Daoy (cell line): ENCODE measurements at places on chromosomes 1 and 21. TPM values are rescaled to one million over a fixed set of nuclear protein-coding genes. Genes with fewer than 3 reads are reported as not detected.

- DNase-seq: peak; percentile 39
These were observed 258.3 kb downstream of the SPATA17 start for GRCh38 chr1:217889401-217889800.

DNA sequence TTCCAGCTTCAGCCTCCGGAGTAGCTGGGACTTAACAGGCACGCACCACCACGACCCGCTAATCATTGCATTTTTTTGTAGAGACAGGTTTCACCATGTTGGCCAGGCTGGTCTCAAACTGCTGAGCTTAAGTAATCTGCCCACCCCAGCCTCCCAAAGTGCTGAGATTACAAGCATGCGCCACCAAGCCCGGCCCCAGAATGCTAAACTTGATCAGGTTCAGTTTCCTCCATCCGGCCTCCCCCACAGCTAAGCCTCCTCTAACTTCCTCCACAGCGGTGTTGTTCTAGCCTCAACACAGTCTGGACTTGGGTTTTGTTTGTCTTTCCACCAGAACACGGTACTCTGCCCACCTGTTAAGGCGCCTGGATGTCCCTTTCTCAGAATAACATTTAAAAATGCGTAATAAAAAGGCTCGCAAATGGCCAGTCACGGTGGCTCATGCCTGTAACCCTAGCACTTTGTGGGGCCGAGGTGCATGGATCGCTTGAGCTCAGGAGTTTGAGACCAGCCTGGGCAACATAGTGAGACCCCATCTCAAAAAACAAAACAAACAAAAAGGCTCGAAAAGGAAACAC lies 2.4 kb downstream of the PARP1 start:
- DNase-seq: no peak

DNA sequence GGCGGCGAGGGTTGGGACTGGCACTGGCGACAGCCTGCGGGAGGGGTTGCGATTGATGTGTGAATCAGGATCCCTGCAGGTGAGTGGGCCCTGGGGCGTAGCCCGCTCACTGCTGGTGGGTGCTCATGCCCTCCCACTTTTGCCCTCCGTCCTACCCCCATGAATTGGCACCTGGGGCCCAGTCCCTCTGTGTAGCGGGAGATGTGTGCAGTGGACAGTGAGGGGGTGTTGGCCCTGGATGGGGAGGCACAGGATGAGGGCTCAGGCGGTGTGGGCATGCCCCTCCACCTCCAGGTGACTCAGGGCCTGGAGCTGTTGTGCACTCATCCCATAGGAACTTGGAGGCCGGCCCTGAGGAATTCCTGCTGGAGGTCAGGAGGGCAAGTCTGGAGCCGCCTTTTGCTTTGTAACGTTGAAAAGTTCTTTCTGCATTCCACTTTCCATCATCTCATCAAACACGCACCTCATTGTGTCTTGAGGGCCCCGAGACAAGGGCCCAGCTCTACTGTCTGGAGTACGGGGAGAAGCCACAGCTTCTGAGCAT lies 3.0 kb downstream of the PEAR1 start:
- DNase-seq: peak; percentile 95

DNA sequence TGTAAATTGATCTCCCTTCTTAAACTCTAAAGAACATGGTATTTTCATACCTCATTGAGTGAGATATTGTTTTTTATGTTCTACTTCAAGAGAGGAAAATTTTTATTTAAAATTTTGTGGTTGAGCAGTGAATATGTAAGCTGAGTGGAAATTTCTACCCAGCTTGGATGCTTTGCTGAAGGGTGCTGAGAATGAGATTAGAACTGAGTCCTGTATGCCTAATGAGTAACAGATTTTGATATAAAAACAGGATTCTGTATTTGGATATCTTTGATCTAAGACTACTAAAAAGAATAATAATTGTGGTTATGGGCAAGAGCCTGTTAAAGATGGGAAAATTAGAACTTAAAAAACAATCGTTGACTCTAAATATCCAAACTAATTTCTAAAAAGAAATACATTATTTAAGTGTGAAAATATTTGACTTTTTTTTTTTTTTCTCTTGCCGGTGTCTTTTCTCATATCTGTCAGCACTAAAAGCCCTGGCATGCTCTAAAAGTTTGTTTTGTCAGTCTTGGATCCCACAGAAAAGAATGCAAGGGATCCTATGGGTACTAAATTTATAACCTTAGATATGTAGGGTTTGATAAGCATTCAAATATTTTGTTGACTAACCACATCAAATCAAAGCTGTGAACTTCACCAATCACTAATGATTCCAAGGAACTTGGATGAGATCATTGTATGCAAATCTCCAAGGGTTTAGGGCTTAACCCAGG lies 652.3 kb downstream of the PTPRC start:
- no peak for DNase-seq

- no peak for DNase-seq
These were observed 77.5 kb downstream of the KCND3 start for GRCh38 chr1:111911776-111912515.

DNA sequence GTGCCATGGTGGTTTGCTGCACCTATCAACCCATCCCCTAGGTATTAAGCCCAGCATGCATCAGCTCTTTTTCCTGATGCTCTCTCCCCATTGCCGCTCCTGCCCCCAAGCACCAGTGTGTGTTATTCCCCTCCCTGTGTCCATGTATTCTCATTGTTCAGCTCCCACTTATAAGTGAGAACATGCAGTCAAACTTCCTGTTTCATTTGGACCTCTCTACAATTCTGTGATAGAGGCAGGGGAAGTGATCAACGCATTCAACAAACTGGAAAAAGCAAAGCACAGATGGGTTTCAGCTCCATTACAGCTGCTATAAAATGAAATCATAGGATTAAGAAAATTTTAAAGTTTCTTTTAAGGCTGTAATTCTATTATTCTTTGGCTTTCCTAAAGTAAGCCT lies 23.3 kb upstream of the CD55 start:
- DNase-seq: no peak

GRCh38 chr1:204130981-204131892 lies 20.6 kb downstream of the ETNK2 start:
- peak; percentile 92 for DNase-seq

DNA sequence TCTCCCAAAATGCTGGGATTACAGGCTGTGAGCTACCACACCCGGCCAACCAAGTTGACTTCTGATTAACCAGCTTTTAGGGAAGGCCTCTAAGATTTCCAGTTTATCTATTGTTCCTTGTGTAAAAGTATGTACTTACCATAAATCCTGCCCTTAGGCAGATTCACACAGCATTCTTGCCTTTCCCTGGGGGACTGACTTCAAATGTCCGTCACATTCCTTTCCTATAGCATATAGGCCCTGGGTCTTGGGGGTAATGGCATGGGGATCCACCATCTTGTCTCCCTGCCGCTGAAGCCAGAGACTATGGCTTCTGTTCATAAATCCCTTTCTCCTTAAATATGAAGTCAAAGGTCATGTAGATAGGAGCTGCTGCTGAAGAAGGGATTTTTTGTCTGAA lies 872 bp upstream of the PINK1 start:
- no peak for DNase-seq

DNA sequence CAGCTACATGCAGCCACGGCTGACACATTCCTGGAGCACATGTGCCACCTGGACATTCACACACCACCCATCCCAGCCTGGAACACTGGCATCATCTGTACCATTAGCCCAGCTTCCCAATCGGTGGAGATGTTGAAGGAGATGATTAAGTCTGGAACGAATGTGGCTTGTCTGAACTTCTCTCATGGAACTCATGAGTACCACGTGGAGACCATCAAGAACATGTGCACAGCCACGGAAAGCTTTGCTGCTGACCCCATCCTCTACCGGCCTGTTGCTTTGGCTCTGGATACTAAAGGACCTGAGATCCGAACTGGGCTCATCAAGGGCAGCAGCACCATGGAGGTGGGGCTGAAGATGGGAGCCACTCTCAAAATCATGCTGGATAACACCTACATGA lies 25.0 kb upstream of the TRIM33 start:
- no peak for DNase-seq

GRCh38 chr1:7846656-7847055 lies 6.2 kb downstream of the UTS2 start:
- no peak for DNase-seq

- DNase-seq: no peak
These were observed 164.2 kb upstream of the POU3F1 start for GRCh38 chr1:38210895-38211177.

- no peak for DNase-seq
These were observed 55.5 kb upstream of the TRAPPC10 start for GRCh38 chr21:43956670-43957035.

GRCh38 chr1:154607106-154607608 lies 829 bp downstream of the ADAR start:
- DNase-seq: peak; percentile 24

DNA sequence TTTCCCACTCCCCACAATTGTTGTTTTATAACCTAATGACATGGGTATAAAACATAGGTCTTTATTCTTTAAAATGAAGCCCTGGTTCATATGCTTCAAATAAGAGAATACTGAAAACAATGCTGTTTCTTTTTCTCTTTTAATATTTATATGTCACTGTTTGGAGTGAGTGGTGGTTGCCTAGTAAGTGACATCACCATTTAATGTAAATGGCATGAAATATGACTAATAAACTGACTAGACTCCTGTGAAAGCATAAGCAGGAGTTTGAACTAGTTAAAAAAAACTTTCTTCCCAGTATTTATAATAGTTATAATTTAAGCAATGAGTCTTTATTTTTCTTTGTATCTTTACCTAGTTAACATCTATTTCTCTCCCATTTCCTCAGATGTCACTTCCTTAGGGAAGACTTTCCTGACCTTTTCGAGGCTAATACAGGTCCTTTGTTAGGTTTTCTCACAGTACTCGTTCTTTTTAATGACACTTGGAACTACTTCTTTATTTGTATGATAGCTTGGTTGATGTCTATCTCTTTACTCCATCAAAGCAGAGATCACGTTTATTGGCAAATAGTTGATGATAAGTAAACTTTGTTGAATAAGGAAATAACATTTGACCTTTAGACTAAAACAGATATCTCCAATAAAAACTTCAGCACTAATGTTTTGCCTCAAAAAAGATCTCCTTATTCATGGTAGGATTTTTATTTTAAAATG lies 105.4 kb upstream of the PDC start:
- peak; percentile 13 for DNase-seq

DNA sequence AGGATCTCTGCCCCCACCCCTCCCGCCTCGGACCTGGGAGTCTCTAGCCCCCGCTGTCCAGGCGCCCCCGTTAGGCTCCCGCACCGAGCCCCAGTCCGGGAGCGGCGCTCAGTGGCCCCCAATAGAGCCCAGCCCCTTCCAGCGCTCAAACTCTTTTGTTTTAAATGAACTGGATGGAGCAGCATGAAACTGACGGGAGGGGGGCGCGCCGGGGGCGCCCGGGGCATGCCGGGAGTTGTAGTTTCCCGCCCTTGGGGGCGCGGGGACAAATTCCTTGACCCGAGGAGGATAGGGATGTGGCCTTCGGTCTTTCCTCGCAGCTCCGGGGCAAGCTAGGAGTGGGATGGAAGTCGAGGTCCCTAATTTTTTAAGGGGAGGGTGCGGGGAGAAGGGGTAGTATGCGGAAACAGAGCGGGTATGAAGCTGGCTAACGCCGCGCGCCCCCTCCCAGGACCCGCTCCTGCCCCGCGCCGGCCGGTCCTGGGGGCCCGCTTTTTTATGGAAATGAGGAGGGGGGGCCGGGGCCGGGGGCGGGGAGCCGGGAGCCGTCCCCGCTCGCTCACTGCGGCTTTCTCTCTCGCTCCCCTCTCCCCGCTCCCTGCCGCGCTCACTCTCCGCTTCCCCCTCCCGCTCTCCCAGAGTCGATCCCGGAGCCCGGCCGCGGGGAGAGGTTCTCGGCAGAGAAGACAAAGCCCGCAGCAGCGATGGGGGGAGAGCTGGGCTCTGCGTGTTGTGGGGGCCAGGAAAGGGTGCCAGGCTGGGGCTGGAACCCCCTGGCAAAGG lies at the start of gene MEX3A:
Gene MEX3A (minus strand): TSS at position 157 of the 783 bp plus-strand sequence. CDS start 467 bp downstream, outside the sequence.
- peak; percentile 81 for DNase-seq

GRCh38 chr1:213997038-213997771 lies 9.4 kb downstream of the PROX1 start:
- no peak for DNase-seq

GRCh38 chr1:8090241-8090702 lies 64.2 kb upstream of the ERRFI1 start:
- peak; percentile 88 for DNase-seq

DNA sequence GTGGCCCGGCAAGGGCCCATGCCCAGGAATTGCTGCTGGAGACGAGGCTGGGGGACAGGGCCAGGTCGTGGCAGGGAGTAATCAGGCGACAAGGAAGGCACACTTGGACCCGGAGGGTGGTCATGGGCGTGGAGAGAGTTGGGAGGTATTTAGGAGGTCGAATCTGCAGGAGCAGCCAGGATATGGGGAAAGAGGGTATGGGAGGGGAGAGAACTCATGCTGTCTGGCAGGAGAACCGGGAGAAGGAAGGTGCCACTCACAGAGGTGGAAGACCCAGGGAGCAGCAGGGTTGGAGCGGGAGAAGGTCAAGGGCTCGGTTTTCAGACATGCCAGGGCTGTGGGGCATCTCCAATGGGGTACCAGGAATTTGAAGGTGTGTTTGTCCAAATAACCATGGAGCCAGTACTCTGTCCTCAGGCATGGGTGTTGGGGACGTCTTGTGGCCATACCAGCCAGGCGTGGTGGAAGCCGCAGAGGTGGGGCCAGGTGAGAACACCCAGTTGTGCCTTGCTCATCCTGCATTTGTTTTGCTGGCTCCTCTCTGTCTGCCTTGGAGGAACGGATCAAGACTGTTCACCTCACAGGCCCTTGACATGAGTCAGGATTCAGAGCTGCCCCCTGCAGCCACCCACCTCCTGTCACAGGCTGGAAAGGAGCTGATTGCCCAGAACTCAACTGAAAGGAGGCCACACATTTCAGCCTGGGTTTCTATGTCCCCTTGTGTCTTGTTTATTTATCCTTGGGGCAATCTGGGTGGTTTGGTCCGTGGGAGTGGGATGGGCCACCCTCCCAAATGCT lies 111.6 kb downstream of the SPSB1 start:
- no peak for DNase-seq

DNA sequence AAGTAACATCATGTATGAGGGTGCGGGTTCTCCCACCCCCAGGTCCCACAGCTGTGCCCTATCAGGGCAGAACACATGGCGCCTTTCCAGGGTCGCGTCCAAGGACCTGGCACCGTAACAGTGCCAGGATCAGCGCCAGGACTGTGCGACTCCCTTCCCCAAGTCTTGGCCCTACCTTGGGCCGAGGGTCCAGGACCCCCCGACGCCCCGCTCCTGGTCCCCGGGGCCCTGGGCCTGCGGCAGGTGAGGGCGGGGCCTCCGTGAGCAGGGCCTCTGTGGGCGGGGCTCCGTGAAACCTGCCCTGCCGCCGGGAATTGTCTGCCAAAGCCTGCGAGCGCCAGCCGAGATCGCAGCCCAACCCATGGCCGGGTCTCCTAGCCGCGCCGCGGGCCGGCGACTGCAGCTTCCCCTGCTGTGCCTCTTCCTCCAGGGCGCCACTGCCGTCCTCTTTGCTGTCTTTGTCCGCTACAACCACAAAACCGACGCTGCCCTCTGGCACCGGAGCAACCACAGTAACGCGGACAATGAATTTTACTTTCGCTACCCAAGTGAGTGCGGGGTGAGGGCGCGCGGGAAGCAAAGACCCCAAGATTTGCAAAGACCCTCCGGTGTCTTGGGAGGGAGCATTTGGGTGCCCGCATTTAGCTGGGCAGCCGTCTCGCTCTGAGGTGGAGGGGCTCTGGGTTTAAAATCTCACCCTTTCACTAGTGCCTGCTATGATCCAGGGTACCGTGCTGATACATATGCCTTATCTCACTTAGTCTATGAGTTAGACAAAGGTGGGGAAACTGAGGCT lies at the start of gene RHBG:
Gene RHBG (plus strand): TSS at position 323 of the 796 bp plus-strand sequence. CDS start 39 bp downstream, at position 362.
- DNase-seq: peak; percentile 33

Gene CLIC6
- total RNA-seq: 2.1 and 3.1 TPM in 2 replicates

Gene KRTAP10-11
- not detected in 2 replicates for total RNA-seq

Gene AMY1A
- not detected in 2 replicates for total RNA-seq

Gene PCBP3
- total RNA-seq: 2.1 and 8.1 TPM in 2 replicates

Gene CHIA
- 0.06 TPM in 1 of 2 replicates, not detected in the other for total RNA-seq

Gene TAF13
- total RNA-seq: 270 and 351 TPM in 2 replicates

Gene AMY2A
- not detected in 2 replicates for total RNA-seq

Gene DPT
- total RNA-seq: 0.24 and 0.69 TPM in 2 replicates
